WTC11 (cell line): ENCODE measurements at places on chromosomes 13 and 19.

- no peak for DNase-seq
These were observed 5.0 kb downstream of the RDH8 start for GRCh38 chr19:10018263-10018662.

DNA sequence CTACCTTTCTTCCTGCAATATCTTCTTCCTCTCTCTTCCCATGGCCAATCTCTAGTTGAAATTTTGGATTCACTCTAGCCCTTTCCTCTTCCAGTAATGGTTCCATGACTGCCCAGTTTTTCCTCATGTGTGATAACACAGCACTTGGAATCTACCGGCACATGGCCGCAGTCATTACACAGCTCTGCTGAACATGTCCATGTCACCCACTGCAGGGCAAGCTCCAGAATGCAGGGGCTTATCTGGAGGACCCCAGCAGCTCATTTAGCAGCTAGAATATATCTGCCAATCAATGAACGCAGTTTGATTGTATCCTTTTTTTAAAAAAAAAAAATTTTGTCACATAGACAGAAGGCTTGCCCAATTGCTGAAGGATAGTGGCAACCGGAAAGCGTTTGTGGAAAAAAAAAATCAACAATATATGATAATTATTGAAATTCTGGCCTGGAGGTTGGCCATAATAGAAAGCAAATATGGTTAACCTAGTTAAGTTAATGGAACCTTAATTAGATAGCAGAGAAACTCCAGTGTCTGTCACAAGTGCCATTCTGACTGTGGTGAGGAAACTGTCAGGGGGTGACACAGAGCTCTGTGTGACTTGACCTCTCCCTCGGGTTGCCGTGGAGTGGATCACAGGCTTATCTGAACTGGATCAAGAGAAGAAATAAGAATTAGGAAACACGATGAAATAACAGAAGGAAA is 426.7 kb downstream of the LIG4 start:
- no peak for DNase-seq

- no peak for DNase-seq
These were observed 5.2 kb upstream of the ZNF554 start for GRCh38 chr19:2814426-2814825.

- DNase-seq, result no peak
These were observed 1.8 kb downstream of the THOP1 start for GRCh38 chr19:2787115-2787514.

GRCh38 chr13:71291842-71292146 is 575.2 kb downstream of the DACH1 start:
- no peak for DNase-seq
